GM19239 (cell line): ENCODE measurements at places on chromosomes 4 and X.

- DNase-seq, result no peak
Measured at GRCh38 chr4:35565640-35566039, 678.7 kb downstream of the ARAP2 start.

DNA sequence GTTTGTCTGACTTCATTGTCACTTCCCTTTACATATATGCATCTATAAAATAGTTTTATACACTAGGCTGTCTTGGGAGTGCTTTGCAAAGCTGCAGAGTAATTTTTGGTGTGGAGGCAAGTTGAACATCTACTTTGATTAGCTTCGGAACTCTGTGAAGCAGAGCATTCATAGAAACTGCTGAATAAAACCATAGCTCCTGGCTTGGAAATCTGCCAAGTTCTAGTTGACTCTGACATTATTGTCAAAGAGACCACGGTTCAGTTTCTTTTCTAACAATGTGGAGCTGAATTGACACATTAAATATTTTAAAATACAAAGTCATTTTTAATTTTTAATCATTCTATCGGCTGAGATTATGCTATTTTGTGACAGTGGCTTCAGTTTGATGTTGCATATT, 335.0 kb downstream of the BMPR1B start:
- no peak for DNase-seq

DNA sequence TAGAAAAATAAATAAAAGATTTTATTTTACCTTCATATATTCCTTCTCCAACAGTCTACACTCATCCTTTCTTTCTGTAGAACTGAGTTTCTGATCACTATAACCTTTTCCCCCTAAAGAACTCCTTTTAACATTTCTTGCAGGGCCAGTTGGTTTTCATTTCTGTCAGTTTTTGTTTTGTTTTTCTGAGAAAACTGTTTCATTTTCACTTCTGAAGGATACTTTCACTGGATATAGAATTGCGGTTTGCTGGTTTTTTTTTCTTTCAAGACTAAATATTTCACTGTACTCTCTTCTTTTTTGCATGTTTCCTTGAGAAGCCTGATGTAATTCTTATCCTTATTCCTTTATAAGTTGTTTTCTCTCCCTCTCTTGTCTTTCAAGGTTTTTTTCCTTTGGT, 90.4 kb upstream of the EOLA2 start:
- no peak for DNase-seq

DNA sequence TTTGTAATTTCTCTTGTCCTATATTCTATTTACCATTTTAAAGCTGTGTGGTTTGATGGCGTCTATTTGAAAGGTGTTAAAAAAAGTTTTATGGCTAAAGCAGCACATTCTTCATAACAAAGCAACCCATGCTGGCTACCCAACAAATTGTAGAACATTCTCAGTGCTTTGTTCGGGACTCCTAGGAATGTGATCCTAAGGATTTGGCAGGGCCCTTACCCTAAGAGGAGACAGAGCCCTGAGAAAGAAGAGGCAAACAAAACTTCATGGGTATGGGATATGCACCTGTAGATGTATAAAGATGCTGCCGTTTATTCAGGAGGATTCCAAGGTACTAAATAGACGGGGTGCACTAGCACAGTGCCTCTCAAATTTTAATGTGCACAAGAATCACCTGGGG, 370.8 kb upstream of the DIPK2B start:
- no peak for DNase-seq

- no peak for DNase-seq
Measured at GRCh38 chrX:13498238-13498637, 71.2 kb upstream of the EGFL6 start.

- no peak for DNase-seq
Measured at GRCh38 chr4:67437974-67438713, 107.2 kb downstream of the CENPC start.

GRCh38 chr4:190014771-190015537, 12.1 kb downstream of the FRG2 start:
- DNase-seq, result no peak

DNA sequence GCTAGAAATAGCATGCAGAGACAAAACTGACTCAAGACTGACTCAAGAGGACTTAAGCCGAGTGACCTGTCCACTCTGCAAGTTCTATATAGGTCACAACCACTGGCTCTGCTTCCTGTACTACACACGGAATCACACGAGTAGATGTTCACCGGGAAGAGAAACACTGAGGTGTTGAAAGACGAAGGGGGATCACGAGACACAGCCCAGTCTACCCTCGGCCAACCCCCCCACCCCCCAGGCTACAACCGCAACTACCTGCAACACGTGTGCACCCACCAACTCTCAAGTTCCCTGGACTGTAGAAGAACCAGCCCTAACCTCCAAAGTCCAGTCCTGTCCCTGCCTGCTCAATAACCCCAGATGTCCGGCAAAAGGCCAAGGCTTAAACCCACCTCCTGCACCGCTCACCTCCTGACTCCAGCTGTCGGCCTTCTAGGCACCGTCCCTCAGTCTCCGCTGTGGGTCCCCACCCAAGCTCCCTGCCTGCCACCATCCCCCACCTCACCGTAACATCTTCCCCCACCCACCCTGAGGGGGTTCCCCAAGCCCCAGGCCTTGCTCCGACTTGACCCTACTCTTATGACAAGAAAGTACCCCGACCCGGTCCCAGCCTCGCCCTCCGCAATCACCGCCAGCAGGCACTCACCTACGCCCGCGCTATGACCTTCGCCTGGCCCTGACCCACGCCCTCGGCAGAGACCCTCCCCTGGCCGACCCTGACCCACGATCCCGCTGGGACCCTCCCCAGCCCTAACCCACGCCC, 739 bp downstream of the GAK start:
- DNase-seq, result no peak

DNA sequence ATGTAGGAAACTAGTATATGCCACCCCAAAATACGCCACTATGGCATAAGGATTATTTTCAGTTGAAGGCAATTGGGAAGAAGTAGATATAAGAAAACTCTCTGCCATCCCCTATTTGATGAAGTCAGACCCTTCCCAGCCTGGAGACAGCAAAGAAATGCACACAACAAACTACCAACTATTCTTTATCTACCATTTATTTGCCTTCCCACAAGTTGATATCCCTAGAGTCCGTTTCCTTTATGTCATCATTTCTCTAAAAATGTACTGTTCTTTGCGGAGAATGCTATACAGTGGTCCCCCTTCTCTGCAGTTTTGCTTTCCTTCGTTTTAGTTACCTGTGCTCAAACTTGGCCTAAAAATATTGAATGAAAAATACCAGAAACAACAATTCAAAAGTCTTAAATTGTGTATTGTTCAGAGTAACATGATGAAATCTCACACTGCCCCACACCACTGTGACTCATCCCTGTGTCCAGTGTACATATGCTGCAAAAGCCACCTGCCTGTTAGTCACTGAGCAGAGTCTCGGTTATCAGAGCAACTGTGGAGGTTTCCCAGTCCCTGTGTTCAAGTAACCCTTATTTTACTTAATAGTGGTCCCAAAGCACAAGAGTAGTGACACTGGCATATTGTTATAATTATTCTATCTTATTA, 152.3 kb downstream of the WDFY3 start:
- no peak for DNase-seq

DNA sequence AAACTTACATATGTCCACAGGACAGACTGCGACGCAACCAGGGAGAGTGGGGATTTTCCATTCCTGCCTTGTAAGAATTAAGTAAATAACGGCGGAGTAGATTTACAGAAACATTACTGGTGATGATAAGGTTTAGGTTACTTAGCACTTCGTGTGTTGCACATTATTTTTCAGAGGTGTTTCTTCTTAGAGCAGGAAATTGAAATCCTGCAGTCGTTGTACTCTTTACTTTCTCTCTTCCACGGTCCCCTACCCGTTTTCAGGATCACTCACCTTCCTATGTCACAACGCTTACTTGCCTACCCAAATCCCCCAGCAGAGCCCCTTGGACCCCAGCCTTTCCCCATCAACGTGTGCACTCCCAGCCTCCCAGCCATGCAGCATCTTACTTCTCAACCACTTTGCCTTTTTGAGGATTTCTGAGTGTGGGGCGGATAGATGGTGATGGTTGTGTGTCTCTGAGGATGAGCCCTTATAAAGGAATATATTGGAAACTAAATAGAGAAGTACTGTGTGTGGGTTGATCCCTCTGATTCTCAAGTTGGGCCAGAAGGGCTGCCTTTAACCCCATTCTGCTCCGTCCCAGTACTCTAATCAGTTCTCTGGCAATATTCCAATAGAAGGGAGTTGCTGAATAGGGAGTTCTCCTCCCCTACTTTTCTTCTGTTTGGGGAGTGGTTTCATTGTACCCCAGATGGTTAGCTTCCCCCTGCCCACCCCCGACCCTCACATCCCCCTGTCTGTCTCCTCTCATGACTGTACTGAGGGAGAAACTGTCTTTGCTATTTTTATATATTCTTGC, 1.6 kb downstream of the MID2 start:
- DNase-seq, result no peak

DNA sequence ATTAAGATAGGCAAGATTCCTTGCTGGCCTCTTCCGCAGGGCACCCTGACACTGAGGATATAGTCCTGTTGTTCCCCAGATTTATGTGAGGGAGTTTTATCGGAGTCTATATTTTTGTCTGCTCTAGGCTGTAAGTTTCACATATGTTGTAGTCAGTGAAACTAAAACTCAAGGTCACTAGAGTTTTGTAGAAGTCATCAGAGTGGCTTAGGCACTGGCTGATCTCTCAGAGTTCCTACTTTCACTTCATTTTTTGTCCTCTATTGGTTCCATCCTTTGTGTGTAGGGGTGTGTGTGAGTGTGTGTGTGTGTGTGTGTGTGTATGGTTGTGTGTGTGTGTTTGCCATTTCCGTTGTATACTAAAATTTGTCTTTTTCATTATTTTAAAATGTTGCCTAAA, 577.5 kb downstream of the IQCM start:
- no peak for DNase-seq

- no peak for DNase-seq
Measured at GRCh38 chrX:134990801-134991481, at the start of gene SMIM10. Gene SMIM10, plus strand, starts transcription at chrX:134990991. Its CDS starts 105 bp downstream, at chrX:134991096.

- no peak for DNase-seq
Measured at GRCh38 chr4:179678093-179678814, 2236.0 kb upstream of the AGA start.

DNA sequence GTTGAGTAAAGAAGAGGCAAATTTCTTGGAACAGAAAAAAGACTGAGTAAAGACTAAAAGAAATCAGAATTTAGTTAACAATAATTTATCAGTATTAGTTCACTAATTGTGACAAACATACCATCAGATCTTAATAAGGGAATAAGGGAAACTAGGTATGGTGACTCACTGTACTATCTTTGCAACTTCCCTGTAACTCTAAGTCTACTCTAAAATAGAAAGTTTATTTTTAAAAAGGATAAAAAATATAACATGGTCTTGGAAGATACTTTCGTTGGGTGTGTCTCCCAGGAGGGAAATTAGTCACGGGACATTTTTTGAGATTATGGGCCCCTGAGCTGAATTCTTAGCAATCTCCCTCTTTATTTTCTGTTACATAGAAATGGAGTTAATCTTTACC, 97.3 kb downstream of the EMCN start:
- no peak for DNase-seq

DNA sequence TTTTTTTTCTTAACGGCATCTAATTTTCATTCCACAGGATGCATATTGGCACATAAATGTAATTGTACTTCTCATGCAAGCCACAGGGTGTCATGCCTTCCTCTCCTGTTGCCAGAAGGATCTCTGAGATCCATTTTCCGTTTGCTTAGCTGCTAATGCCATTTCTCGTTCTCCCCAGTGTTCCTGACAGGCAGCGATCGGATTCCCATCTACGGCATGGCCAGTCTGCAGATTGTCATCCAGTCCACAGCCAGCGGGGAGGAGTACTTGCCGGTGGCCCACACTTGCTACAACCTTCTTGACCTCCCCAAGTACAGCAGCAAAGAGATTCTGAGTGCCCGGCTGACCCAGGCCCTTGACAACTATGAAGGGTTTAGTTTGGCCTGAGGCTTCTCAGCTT, 8.9 kb upstream of the NAP1L5 start:
- DNase-seq, result no peak

DNA sequence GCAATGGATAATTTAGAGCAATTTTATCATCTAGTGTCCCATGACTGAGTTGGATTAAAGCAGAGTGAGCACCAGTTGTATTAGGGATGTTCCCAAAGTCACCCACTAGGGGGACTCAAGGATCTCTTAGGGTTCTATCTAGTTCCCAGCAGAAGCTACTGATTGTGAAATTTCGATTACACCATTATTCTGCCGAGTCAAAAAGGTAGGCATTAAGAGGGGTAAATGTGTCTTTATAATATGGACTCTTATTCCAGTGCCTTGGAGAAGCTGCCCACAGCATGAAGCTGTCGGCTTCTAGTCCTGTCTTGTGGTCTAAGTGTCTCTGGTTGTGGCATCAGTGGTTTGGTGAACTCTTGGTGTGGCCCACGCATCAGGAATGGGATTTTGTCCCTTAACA, 53.3 kb downstream of the RGS12 start:
- DNase-seq, result peak; percentile 71

DNA sequence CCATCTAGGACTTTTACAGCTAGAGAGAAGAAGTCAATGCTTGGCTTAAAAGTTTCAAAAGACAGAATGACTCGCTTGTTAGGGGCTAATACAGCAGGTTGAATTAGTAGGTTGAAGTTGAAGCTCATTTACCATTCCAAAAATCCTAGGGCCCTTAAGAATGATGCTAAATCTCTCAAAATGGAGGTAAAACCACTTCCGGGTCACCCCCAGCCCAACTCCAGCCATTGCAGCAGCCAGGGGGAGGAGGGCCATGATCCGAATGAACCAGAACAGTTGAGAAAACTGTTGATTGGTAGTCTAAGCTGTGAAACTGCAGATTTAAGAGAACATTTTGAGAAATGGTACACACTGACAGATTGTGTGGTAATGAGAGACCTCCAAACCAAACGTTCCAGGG, 245.4 kb downstream of the HNRNPD start:
- DNase-seq, result no peak

DNA sequence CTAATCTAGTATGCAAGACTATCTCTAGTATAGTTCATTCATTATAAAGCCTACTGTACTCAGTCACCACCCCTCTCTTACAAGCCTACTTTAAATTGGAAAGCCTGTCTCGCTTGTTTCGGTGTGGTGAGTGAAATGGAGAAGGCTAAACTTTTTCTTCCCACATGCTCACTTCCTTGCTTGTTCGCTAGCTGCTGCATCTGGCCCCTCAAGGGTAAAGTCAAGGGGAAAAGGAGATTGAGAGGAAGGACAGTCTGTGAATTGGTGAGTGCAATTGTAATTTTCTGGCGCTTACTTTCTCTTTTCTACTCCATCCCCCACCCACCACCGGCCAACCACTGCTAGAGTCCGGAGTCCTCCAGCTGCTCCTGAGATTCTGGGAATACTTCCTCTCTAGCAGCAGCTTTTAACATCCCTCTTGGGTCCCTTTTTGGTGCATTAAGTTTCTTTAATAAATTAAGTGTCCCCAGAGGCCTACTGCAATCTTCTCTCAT, 12.1 kb upstream of the ARAP2 start:
- DNase-seq, result no peak

DNA sequence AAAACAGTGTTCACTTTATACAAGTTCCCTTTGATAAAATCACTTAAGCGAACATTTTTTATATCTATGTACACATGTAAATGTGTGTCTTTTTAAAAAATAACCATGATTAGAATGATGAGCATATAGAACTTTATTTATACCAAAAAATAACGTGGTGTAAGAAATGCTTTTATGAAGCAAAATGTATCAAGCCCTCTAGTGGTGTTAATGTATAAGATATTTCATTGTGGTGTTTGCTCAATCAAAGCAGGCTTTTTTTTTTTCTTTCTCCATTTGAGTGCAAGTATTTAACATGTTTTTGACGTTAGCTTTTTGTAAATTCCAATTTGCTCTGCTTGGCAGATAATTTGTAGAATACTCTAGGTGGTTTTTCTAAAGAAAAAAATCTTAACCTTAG, 2092.4 kb upstream of the TENM3 start:
- DNase-seq, result no peak
